RPMI8226 (cell line): ENCODE measurements at places on chromosomes 3 and 15.

- DNase-seq: no peak
These were observed 229.2 kb downstream of the SQOR start for GRCh38 chr15:45863881-45864580.

- DNase-seq: no peak
These were observed 41.3 kb downstream of the PSMD6 start for GRCh38 chr3:63981980-63982379.

DNA sequence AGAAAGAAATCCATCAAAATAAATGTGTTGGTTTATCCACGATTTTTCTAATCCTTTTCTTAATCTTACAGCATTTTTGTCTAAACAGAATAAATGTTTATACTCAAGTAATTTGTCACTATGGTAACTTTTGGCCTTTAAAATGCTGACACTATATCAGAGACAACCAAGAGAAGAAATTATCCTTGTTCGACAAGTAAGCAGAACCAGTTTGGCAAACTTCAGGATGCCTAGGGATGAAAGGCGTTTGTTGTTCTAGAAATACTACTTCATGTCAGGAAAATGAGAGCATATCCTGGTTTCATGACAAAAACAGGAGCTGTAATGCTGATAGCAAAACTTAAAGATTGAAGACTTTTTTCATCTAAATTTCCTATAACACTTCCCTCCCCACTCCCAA, 308.0 kb upstream of the ATP11B start:
- no peak for DNase-seq

GRCh38 chr3:39907981-39908380, 98.6 kb downstream of the MYRIP start:
- DNase-seq: no peak

- peak; percentile 53 for DNase-seq
These were observed 57.7 kb downstream of the BFSP2 start for GRCh38 chr3:133457465-133458067.

- DNase-seq: peak; percentile 78
These were observed 10.6 kb downstream of the TTC21A start for GRCh38 chr3:39118079-39118478.

DNA sequence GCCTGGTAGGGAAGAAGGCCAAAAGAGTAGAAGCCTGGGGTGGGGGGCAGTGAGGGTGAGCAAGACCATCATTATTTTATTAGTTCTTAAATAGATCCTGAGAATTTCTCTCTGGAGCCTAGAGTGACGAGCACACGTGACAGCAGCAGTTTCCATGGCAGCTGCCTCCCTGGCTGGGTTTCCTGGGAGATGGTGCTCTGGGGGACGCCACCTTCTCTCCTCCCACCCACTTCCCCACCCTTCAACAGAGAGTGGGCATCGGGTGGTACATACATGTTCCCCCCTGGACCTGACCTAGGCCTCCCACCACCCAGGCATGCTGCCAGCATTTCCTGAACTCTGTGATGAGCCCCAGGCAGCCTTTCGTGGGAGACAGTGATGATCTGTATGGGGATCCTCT, 12.9 kb downstream of the CELF6 start:
- no peak for DNase-seq
